Frontal cortex (tissue), 4 donors: ENCODE measurements at places on chromosomes 3 and 15.

DNA sequence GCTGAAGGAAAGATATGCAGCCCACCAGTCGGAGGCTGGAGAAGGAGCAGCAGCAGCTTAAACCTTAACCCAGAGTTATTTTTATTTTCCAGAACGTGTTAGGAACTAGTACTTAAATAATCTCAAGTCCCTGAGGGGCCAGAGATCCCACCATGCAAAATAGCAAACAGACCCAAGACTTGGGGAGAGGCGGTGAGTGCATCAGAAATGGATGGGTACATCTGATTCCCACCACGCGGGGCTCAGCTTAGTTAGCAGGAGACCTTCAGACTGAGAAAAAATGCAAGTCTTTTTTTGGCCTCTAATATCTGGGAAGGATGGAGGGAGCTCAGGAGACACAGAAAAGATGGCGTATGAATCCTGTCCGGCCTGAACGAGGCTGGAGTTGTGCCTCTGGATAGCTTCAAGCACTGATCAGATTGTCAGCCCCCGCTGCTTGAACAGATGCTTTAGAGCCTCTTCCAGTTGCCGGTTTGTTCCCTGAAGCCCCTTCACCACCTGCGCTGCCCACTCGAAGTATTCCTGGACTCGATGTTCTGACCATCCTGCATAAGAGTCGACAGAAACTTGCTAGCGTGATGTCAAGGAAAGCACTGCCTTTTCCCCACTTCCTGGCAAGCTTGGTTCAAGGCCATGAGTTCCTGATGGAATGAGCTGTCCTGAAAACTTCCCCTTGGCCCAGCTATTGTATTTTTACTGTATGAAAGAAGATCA, 1.3 kb downstream of the HDDC3 start:
- DNase-seq: no peak

- DNase-seq: no peak
Measured at GRCh38 chr3:57675530-57675929, 17.3 kb downstream of the DENND6A start.

DNA sequence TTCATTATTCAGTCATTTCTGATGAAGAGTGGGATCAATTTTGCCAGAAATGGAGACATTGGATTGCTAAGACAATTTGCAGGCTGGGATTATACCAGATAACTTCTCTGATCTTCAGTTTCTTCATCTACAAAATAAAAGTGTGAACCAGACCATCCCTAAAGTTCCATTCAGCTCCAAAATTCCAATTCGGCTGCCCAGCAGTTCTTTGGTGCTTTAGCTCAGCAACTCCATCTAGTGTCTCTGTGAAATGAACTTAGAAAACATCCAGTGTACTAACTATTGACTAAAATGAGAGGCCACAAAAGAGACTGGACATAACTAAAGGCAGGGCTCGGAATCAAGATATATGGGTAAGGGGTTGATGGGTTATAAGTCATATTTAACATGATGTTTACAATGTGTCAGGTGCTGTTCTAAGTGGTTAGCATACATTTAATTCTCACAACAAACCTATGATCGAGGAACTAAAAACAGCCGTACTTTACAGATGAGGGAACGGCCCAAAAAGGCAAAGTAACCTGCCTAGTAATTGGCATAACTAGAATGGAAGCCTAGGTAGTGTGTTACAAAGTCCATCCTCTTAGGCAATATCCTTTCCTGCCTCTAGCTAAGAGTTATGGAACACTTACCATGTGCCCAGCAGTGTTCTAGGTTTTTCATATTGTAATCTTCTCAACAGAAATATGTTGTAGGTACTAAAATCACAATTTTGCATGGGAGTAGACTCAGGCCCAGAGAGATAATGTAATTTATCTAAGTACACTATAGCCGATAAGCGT, 17.0 kb downstream of the THAP10 start:
- DNase-seq: peak; percentile 67

DNA sequence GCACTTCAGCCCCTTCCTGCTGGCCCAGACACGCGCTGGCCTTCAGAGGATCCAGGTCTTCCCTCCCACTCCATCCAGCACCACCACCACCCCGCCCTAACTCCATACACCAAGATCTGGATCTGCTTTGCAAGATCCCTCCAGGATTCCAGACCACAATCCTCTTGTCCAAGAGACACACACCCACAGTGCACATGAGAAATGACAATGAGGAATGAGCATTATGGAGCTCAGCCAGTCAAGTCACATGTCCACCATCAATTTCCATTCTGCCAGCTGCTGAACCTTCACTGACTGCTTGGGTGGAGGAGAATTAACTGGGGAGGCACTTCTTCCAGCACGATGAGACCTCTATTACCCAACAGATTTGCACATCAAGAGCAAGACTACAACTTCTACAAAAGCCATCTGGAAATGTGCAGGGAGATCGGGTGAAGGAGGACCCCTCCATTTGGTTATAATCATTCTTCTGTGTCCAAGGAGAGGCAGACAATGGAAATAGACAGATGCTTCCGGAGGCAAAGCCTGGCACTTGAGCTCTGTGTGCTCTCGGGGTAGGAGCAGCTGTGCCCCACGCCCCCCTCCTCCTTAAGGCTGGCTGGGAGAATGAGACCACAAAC, 12.3 kb upstream of the SPATA12 start:
- peak; percentile 26 for DNase-seq

GRCh38 chr3:78978037-78978436, 789.8 kb downstream of the ROBO1 start:
- no peak for DNase-seq

DNA sequence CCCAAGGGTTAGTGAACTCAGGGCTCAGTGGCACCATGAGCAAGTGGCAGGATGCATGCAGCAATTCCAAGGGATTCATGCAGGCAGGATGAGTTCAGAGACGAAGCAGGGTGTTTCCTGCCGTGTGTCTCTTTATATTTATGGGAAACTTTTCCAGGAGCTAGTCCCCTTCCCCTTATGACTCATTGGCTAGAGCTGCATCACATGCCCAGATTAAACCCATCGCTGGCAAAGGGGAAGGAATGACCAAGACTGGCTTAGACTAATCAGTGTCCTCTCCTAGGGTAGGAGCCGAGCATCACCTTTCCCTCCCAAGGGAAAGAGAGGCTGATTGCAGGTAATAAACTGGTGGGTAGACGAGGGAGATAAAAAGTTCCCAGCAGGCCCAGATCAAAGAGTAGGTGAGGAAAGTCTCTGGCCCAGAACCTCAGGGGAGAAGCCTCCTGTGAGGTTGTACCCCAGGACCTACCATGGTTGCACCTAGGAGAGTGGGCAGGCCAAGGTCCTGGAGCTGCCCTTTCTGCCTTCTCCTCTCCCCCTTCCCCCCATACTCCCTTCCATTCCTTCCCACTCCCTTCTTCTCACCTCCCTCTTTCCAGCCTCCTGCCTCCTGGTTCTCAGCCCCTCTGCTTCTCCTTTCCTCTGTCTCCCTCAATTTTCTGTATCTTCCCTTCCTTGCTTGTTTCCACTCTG, 67.8 kb upstream of the ITGA11 start:
- no peak for DNase-seq

DNA sequence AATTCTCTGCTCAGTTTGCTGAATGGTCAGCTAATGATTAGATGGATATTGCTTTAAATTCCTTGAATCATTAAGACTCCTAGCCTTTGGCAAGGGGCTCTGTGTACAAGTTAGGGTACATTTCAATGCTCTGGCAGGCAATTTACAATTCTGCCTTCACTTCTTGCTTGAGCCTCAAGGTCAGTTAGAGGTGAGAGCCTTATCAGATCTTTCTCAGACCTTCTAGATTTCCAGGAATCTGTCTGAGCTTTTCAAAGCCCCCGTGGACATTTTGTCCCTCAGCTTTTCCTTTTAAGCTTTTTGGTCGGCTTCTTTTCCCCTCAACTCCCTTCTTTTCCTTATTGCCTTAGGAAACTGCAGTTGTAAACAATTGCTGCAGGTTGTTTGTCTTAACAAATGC, 34.7 kb downstream of the TGM4 start:
- no peak for DNase-seq

GRCh38 chr3:10835406-10835805, 19.4 kb downstream of the SLC6A11 start:
- DNase-seq: no peak

DNA sequence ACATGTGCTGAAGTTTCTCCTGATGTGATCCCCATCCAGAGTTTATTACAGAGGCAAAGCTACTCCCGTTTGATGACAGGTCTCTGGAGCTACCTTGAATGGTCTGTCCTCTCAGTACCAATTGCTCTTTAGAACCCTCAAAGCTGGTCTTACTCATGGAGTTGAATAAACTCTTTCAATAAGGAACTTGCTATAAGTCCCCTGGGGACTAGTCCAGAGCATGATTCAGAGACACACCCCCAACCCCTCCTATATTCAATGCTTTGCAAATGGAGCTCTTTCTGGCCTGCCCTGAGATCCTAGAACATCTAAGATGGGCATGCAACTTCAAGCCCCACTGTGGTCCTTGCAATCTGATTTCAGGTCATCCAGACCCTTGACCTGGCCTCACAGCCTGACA, 23.9 kb upstream of the TPM1 start:
- no peak for DNase-seq

- no peak for DNase-seq
Measured at GRCh38 chr3:13324835-13325501, 95.2 kb downstream of the NUP210 start.

GRCh38 chr3:161474139-161474538, 22.5 kb upstream of the OTOL1 start:
- DNase-seq: no peak

DNA sequence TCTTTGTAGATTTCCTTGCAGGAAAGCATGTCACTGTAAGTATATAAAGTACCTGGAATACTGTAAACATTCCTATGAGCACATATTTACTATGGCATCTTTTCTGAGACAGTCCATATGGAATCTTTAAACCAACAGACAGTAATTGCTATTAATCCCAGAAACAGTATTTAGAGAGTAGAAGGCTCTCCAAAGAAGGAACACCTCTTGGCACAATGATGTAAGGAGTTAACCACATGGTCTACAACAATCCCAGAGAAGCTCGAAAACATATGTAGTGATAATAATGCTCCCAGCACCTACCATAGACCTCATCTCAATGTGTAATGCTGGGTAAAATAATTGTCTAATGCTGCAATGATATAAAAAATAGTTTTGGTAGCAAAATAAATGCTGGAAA, 95.8 kb upstream of the IL12A start:
- DNase-seq: no peak

DNA sequence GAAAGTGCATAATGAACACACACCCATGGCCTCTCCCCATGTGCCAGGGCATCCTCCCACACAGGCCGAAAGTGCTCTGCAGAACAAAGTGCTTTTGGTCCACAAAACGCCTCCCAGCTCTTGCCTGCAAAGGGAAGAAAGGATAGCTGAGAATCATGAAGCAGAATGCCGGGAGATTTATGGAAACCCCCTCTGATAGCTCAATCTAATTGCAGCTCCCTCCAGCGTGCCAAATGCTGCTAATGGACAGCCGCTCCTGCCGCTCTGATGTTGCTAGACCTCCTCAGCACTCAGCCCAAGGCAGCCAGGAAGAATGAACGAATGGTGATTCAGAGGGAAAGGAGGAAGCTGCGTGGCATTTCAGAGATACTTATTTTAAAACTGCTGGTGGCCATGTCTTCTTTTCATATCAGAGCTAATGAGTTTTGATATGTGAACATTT, 145.3 kb downstream of the TJP1 start:
- DNase-seq: no peak

DNA sequence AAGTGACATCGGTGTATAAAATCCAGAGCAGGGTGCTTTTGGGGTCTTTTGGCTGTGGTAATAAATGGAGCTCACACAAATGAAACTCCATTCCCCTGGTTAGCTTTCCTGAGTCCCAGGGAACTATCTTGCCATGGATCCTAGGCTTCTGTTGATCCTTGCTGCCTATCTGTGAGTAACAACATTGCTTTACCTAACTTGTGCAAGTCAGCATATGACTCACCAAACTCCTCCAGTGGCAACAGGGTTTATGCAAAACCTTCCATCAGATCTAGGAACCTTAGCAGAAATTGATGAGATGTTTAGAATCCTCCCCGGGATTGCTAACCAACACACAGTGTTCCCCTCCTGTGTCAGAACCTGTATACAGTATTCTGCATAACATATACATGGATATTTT, 105.4 kb downstream of the SCAPER start:
- DNase-seq: no peak

- DNase-seq: peak; percentile 68
Measured at GRCh38 chr15:92655178-92655995, at the start of gene FAM174B. Gene FAM174B, minus strand, starts transcription at chr15:92655775.

- no peak for DNase-seq
Measured at GRCh38 chr15:65993236-65993635, 123.9 kb downstream of the RAB11A start.

DNA sequence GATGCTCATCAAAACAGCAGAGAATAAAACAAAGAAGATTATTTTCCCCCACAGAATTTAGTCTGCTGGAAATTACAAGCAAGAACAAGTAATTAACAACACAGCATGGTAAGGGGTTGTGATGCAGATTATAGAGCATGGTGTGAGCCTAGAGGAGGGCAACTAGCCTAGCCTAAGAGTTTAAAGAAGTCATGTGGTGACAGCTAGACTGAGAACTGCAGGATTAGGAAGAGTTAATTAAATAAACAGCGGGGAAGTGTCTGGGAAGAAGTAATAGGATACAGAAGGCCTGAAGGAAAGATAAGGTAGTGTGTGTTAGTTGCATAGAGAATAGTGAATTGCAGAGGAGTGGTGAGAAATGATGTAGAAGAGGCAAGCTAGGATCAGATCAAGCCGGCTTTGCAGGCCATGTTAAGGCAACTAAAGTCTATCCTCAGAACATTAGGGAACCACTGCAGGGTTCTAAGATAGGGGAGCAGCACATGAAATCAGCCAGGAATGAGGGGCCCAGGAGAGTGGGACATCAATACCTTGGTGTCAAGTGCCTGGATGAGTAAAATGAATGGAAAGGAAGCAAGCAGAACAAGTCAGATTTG, 11.9 kb upstream of the PKM start:
- no peak for DNase-seq

- no peak for DNase-seq
Measured at GRCh38 chr3:17014709-17015108, 130.0 kb downstream of the PLCL2 start.

DNA sequence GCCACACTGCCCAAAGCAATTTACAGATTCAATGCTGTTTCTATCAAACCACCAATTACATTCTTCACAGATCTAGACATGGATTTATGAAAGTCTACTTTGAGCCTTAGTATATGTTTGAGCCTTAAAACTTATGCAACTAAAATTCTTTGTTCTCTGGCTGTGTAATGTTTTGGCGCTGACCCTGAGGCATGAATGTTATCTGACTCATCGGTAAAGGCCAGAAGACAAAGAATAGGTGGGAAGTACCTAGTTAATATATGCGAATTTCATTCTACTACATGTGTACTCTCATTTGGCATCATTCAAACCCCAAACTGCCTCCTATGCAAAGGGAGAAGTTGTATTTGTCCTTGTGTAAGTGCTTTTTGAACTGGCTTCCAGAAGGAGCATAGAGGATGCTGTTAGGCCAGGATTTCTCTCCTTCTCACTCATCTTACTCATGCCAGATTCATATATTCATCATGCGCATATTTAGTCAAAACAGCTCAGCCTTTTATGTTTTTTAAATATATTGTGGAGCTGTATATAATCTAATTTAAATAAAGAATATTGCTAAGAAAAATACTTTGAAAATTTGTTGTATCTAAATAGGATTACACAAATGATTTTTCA, 204.2 kb downstream of the NFKBIZ start:
- no peak for DNase-seq
